ENCODE measurements at places on chromosomes 1 and 21.

- DNase-seq = peak; percentile 85
Observed at GRCh38 chr1:80170811-80171485, 1164.4 kb upstream of the ADGRL4 start.

- DNase-seq = no peak
Observed at GRCh38 chr1:76463849-76464248, 389.3 kb downstream of the ST6GALNAC3 start.

DNA sequence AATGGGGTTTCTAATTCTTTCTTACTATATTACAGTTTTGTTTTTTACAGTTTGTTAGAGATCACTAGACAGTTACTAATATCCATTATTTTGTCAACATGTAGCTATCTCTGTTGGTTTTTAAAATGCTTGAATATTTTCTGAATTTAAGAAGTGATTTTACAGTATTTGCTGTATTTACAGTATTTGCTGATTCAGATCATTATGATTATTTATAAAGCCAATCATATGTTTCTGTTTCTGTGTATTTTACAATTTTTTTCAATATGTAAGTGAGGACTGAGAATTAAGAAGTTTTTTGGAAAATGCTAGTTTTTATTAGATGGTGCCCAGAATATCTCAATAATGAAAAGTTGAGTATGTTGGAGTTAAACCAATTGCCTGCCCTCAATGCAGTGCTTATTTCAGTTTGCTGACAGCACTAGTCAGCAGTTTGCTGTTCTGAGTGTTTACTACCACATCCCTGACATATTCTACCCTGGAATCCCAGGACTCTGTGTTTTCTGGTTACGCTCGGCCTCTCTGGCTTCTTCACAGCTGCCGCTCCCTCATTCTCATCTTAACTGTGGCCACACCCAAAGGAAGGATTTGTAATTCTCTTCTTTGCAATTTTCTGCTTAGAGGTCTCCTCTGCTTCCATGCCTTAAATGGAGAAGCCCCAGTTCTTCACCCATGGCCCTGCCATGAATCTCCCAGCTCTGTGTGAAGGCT is 68.0 kb upstream of the BACH1 start:
- no peak for DNase-seq

- no peak for DNase-seq
Observed at GRCh38 chr1:202643397-202644218, 66.6 kb downstream of the SYT2 start.

GRCh38 chr1:169565335-169566271 is 20.7 kb downstream of the F5 start:
- no peak for DNase-seq

DNA sequence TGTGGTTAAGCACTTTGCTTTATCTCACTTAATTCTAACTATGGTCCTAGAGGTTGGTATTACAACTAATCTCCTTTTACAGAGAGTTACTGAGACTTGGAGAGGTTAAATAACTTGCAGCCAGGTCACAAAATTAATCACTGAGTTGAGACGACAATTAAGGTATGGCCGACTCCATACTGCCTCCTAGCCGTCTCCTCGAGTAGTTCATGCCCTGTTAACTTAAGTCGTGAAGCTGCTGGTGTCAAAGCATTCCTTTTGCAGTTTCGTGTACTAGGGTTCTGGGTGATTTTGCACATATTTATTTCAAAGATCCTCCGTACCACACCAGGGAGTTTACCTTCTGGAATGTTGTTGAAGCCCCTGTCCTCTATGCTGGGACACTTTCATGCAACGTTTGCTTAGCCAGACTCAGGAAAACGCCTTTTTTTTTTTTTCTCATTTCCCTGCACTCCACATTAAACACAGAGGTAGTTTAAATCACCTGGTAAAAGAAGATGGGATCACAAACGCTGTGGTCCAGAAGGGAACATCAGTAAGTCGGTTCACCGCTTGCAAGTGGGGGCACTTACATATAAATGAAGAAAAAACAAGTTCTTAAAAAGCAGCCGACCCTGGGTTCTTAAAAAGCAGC is 570 bp upstream of the NEK7 start:
- DNase-seq = peak; percentile 67

DNA sequence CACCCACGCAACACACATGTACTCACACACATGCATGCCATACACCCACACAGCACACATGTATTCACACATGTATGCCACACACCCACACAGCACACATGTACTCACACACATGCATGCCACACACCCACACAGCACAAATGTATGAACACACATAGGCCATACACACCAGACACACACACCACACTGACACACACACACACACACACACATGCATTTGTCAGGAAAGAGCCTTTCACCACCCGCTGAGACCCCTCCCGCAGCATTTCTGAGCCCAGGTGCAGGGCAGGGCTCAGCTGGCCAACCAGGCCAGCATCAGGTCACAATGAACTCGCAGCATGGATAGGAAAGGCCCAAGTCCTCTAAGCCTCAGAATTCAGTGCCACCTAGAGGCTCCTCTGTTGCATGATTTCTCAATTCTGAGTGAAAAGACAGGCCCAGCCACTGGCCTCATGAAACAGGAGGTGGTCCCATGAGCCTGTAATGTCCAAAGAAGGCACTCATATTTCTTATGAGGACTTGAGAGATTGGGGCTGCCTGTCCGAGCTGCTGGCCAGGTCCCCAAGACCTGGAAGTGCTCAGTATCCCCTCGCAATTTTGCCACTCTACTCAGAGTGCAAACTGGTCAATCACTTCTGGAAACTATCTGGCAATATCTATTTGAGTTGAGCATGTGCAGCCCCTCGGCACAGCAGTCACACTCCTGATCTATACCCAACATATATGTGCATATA is 57.3 kb downstream of the PSMG1 start:
- DNase-seq = peak; percentile 76

DNA sequence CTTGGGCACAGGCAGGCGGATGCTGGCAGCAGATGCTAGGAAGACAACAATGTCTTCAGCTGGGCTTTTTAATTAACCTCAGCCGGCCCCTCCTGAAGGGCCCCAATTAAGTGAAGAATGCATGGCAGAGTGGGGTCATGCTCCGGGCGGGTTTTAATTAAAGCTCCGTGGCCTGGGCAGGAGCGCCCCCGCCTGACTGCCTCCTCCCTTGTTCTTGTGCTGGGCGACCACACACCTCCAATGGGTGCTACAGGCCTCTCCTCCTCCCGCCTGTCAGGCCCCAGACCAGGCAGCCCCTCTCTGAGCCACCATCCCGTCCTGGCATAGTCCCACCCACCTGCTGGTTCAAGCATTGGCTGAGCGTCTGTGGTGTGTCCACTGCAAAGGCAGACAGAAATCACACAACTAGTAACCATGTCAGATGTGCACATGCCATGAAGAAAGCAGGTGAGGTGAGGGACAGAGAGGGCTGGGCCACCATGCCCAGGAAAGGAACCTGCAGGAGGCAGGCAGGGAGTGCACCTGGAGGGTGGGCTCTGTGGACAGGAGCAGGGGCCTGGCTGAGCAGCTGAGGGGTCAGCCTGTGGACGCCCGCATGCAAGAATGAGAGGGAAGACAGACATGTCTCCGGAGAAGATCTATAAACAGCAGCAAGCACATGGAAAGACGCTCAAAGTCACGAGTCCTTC is 8.5 kb upstream of the ARF1 start:
- no peak for DNase-seq

- DNase-seq = peak; percentile 75
Observed at GRCh38 chr1:11681071-11681771, at the start of gene MAD2L2. TSS of gene MAD2L2 (minus strand) at chr1:11681148. CDS start at chr1:11680601, 547 bp downstream.

- DNase-seq = no peak
Observed at GRCh38 chr1:160656737-160657136, 9.9 kb upstream of the SLAMF1 start.

GRCh38 chr1:233721004-233721595 is 107.2 kb downstream of the KCNK1 start:
- no peak for DNase-seq

DNA sequence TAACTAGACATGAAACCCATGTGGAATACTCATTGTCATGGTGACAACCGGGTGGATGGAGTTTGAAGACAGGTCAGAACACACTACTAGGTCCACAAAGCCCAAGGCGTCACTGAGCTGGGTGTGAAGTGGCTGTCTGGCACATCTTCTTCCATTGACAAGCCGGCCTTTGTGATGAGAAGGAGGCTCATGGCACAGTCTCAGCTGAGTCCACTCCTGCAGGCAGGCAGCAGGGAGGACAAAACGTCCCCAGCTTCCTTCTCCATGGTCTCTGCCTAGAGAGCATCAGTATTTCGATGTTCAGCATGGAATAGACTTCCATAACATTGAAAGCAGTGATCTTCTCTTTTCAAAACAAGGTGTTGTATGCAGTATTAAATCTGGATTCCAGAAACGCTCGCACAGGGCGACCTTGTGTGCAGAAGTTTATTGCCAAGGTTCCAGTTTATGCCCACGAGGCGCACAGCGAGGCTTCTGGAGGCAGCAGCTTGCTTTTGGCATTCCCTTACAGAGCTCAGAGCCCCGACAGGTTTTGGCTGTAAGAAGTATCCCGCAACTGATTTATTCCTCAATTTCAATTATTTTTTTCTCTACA is 104.2 kb downstream of the SIM2 start:
- DNase-seq = no peak

GRCh38 chr1:47226121-47226838 is 5.7 kb downstream of the TAL1 start:
- no peak for DNase-seq

GRCh38 chr1:156119503-156120209 is 5.1 kb downstream of the LMNA start:
- DNase-seq = no peak

GRCh38 chr1:210328746-210329503 is at the start of gene HHAT:
TSS of gene HHAT (plus strand) at chr1:210328902. CDS start at chr1:210348976, 20,074 bp downstream.
- DNase-seq = peak; percentile 69

- DNase-seq = no peak
Observed at GRCh38 chr21:37245151-37245550, 22.0 kb downstream of the VPS26C start.

DNA sequence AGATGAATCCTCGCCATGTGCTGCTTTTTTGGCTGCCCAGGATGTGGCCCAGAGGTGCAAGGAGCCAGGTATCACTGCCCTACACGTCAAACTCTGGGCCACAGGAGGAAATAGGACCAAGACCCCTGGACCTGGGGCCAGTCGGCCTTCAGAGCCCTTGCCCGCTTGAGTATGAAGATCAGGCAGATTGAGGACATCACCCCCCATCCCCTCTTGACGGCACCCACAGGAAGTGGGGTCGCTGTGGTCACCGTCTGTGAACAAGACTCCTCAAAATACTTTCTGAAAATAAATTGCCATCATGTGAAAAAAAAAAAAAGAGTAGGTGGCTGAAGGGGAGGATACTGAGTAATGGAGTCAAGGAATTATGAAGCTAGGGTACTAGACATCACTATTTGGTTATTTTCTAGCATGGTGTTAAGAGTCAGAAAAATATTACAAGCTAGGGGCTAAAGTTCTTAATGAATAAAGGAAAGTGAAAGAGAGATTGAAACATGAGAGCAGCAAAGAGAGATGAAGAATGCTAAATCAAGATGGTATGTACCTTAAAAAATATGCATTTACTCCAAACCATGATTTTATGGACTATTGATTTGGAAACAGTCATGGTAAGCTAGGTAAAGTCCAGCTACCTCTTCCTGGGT is 84.9 kb downstream of the CLEC20A start:
- DNase-seq = no peak

DNA sequence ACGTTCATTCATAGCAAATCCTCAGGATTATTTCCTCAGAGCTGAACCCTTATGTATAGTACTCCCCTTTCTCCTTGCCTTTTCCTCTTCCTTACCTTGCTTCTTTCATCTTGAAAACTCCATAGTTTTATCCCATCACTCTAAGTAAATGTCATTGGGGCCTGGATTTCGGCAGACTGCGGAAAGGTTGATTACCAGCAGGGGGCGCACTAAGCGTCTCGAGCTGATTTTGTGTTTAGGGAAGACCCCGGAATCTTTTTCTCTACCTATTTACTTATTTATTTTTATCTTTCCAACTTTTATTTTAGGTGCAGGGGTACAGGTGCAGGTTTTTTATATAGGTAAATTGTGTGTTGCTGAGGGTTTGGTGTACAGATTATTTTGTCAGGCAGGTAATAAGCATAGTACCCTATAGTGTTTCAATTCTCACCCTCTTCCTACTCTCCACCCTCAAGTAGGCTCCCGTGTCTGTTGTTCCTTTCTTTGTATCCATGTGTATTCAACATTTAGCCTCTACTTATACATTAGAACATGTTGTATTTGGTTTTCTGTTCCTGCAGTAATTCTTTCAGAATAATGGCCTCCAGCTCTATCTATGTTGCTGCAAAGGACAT is 11.4 kb upstream of the MTARC1 start:
- DNase-seq = no peak

DNA sequence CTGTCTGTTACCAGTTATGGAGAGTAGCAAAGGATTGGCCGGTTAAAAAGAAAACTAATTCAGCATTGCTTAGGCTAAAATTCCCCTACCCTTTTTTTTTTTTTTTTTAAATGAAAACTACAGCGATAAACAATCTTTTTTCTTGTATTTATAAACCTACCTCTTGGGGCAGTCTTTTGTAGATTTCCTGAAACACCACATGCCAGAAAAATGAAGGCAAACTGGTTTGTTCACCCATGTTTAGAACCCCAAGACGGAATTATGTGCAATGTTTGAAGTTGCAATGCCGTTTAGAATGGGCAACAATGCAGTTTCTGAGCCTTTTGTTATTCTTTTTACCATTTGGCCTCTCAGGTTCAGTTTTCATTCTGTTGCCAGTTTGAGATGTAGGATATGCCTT is 59.1 kb downstream of the PRDM2 start:
- no peak for DNase-seq

DNA sequence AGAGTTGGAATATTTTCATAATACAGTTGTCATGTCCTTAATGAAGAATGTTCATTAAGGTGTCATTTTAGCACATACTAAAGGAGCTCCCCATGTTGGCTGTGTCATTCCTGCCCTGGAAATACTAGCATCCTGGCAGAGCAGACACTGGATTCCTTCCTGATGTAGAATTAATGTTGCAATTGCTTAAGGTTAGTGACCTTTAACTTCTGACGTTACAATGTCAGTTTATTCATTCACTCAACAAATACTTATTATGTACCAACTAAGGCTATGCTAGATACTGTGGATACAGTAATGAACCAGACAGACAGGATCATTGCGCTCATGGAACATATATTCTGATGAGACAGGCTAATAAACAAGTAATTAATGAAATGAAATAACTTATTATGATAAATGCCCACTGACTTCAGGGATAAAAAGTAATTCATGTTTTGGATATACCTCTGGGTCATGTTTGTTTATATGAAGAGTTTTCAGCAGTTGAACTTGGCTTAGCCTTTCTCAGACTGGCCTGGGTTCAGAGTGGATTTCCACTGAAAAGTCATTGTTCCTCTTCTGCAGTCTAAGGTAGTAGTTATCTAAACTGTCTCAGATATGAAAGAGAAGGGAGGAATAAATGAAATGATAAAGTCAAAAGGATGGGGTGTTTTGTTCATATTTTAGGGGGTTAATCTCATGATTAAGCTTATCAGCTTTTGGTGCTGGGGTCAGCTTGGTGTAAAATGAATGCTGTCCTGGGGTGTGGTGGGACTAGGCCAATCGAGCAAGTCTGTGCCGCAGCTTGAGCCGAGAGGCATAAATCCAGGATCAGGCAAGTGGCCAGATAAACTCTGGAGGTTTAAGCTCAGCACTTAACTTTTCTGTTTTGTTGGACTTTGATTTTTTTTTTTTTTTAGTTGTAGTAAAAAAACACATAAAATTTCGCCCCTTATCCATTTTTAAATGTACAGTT is 43.3 kb upstream of the KCNQ4 start:
- no peak for DNase-seq

GRCh38 chr1:229430761-229431283 is 3.1 kb downstream of the ACTA1 start:
- DNase-seq = no peak

All from skin of body (tissue), 3 donors.